ENCODE measurements at places on chromosomes 11 and 22.

GRCh38 chr11:6627762-6628241 is 8.6 kb upstream of the TPP1 start:
- DNase-seq = no peak

DNA sequence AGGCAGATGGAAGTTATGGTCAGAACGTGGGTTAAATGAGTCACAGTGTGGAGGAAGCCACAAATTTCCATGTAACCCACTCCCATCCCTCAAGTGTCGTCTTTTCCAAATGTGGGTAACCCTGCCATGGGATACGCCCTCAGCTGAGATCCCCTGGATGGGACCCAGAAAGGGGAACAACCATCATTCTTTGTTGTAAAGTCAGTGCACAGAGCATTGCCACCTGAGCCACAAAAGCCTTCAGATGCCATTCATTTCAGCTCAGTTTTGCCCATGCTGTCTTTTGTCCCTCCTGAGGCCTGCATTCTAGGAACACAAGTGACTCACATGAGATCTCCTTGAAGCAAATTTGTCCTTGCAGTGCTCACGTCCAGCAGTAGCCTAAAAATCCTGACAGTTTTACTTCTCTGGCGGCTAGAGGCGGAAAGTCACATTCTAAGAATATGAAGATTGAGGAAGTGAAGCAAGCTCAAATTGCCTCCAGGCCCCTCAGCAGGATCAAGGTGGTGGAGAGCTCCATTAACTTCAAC is 30.6 kb downstream of the MMP13 start:
- no peak for DNase-seq

DNA sequence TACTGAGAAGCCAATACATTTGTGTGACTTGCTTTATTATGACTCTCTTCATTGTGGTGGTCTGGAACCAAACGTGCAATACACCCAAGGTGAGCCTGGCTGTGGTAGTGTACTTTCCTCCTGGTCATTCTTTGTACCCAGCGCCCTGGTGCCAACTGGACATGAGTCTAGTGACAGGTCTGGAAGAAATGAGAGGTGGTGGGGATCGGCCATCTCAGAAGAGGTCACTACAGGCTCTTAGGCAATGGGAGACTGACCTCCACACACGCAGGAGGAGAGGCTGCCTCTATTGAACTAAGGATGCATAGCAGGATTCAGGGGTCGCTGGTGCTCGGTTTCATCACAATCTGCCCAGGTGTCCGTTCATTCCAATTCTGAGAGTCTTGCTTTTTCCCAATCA is 56.4 kb upstream of the RTL6 start:
- no peak for DNase-seq

DNA sequence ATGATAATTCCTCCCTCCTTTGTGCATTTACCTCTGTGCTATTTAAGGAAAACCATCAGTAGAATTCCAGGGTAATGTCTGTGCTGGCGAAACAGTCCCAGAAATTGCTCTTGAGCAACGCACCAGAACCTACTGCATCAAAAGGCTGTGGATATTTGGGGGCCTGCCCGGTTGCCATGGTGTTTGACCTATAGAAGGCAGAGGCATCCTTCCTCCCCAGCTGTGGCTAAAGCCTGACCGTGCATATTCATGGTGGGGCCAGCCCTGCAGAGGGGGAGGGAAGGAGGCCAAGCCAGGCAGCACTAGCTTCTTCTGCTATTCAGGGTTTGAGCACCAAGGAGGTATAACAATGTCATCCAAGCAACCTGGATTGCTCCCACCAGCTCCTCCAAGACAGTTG is 215.0 kb upstream of the E2F8 start:
- DNase-seq = no peak

DNA sequence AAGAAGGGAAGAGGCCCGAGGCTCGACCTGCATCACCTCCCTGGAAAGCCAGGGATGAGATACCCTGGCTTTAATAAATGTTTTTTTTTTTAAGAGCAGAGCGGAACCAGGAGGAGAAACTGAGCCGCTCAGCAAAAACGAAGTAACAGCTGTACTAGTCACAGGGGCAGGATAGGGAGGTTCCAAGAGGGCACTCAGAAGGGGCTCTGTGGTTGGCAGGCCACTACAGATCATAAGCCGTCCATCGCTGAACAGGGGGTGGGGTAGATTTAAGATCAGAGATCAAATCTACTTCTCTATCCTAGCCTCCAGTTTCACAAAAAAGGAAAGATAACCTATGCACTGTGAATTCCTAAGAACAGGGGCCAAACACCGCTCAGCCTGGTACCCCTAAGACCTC is 625 bp downstream of the EIF3D start:
- DNase-seq = no peak

DNA sequence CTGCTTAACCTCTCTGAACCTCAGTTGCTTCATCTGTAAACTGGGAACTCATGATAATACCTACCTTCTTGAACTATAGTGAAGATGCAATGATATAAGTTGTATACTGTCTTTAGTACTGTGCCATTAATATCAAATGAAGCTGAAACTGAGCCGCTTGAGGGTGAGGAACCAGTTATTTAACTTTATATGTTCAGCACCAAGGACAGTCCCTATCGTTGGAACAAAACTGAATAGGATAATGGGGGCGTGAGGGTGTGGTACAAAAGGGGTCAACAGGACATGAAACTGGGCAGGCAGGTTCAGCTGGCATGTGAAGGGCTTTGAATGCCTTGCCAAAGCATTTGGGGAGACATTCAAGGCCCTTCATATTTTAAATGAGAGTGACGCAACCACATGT is 112.6 kb downstream of the C11orf91 start:
- DNase-seq = no peak

GRCh38 chr11:106568632-106569031 is 449.6 kb downstream of the GUCY1A2 start:
- DNase-seq = no peak

- DNase-seq = no peak
Measured at GRCh38 chr11:47394322-47395222, 13.8 kb upstream of the SLC39A13 start.

DNA sequence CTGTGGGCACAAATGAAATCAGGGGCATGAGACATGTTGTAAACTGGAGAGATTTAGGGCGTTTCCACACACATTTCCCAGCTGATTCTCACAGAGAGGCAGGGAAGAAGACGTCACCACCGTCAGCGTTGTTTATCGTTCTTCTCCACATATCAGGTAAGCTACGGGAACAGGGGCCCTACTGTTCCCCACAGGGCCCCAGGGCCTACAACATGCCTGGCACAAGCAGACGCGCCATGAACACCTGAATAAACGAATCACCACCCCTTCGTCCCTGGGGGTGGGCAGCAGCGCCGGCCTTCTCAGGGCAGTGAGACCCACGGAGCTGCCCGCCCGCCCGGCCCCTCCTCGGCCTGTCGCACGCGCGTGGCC is 342 bp downstream of the EFCAB6 start:
- no peak for DNase-seq

- peak; percentile 45 for DNase-seq
Measured at GRCh38 chr22:48807155-48807554, 1020.5 kb downstream of the BRD1 start.

- no peak for DNase-seq
Measured at GRCh38 chr11:17855531-17856290, 121.1 kb downstream of the KCNC1 start.

- no peak for DNase-seq
Measured at GRCh38 chr22:27866135-27867084, 52.6 kb downstream of the PITPNB start.

DNA sequence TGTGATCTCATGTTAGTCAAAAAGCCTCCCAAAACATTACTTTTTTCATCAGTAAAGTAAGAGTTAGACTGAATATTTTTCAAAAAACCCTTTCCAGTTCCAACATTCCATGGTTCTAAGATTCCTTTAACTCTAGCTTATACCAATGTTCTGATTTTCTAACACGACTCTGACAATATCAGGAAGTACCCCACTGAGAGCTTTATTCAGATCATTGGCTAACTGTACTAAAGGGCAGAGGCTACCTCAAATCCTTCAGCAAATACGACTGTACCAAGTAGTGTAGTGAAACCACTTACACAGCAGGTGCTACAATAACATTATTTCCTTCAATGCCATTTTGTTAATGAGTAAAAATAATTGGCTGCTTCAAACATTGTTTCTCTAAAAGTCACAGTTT is 213.4 kb upstream of the PITPNB start:
- DNase-seq = no peak

Data from NCI-H187 treated with DMSO at 0.1 percent for 48 hours (cell line).